ENCODE measurements at places on chromosomes 16 and 17. TPM values are rescaled to one million over a fixed set of nuclear protein-coding genes. Genes with fewer than 3 reads are reported as not detected.

GRCh38 chr16:11354733-11355574, 9.7 kb downstream of the RMI2 start:
- DNase-seq = peak; percentile 29

DNA sequence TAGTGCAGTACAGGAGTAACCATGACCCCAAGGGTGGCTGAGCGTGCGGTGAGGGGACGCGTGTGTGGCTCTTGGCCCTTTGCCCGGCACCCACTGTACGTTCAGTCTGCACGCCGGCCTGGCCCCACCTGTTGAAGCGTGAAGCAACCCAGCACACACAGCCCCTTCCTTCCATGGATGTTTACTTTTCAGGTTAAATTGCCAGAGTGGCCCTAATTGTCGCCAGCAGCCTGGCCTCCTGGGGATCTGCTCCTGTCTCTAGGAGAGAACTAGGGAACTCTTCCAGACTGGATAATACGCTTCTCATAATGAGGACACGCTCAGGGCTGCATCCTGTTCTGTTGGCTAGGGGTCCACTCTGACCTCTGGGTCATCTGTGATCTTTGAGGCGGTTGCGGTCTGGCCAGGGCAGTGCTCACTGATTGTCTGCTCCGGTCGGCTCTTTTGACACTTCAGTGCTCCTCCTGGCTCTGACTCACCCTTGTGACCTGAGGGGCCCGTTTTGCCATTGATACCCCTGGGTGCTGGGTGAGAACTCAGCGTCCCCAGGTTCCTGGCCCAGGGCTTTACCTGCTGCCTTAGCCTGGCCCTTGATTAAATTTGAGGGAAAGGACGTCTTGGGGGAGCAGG, 27.7 kb downstream of the TPSG1 start:
- DNase-seq = no peak

- no peak for DNase-seq
Observed at GRCh38 chr17:73536700-73537605, 107.3 kb downstream of the SDK2 start.

- DNase-seq = peak; percentile 84
Observed at GRCh38 chr16:48158296-48158695, 2.5 kb upstream of the ABCC12 start.

The LITAFD gene
- total RNA-seq = not detected
